Ascending aorta (tissue), 2 donors: ENCODE measurements at places on chromosomes 7 and 10. TPM values are rescaled to one million over a fixed set of nuclear protein-coding genes. Genes with fewer than 3 reads are reported as not detected.

GPER1 gene
- total RNA-seq, result 11.3 TPM

SRGN gene
- 155 TPM for total RNA-seq

- H3K4me1 ChIP-seq, result no peaks in the 10 kb centered on the region
- no peak for DNase-seq
- H3K4me3 ChIP-seq, result no peak overlapping the region
- H3K36me3 ChIP-seq, result no peaks in the 10 kb centered on the region
These were observed 707.8 kb downstream of the XPNPEP1 start for GRCh38 chr10:109215291-109216075.

- DNase-seq, result no peak
- no peaks in the 10 kb centered on the region for H3K36me3 ChIP-seq
- H3K4me3 ChIP-seq, result no peak overlapping the region
- no peak overlapping the region for H3K27ac ChIP-seq
- H3K27me3 ChIP-seq, result no peaks in the 10 kb centered on the region
- no peaks in the 10 kb centered on the region for H3K4me1 ChIP-seq
These were observed 59.8 kb downstream of the ENTPD1 start for GRCh38 chr10:95815701-95816240.

- no peak for DNase-seq
- H3K27ac ChIP-seq, result no peak overlapping the region
- no peak overlapping the region for H3K4me3 ChIP-seq
These were observed 68.0 kb downstream of the VOPP1 start for GRCh38 chr7:55504093-55504859.

DNA sequence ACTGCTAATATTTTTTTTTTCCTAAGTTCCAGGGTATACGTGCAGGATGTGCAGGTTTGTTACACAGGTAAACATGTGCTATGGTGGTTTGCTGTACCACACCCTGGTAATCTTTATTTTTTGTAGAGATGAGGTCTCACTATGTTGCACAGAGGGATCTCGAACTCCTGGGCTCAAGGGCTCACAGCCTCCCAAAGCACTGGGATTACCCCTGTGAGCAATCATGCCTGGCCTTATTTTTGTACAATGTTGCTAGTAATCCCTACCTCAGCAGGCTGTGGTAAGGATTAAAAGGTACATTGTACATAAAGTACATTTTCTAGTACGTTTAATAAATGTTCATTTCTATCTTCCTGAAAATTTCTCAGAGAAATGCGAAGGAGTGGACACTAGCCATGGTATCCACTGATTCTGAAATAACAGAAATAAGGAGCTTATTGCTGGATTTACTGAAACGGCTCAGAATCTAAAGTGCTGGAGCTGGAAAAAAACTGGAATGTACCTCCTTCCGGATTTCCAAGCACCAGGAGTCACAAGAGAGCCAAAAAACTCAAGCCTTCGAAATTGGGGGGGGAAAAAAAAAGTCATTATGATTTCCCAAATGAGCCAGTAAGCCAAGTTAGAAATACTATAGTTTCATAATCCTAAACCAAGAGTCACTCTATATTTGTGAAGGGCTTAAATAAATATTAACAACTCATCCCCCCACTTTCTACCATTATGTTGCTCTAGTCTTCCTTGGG is 69.6 kb downstream of the NT5C2 start:
- no peaks in the 10 kb centered on the region for H3K36me3 ChIP-seq
- H3K27ac ChIP-seq, result peak overlapping the region; percentile 66
- DNase-seq, result no peak

DNA sequence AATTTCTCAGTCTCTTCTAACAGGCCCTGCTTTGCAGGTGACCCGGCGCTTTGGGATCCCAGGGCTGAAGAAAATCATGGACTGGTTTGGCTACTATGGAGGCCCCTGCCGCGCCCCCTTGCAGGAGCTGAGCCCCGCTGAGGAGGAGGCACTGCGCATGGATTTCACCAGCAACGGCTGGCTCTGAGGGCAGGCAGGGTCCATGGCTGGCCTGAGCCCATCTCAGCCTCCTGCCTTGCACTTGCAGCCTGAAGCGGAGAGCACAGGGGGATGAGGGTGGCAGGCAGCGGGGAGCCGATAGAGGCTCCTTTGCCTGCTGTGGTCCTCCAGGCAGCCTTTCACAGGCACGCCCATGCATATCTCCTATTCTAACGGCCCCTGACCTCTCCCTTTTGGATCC is 21.8 kb downstream of the MORN4 start:
- no peaks in the 10 kb centered on the region for H3K36me3 ChIP-seq
- peak overlapping the region; percentile 44 for H3K27ac ChIP-seq

DNA sequence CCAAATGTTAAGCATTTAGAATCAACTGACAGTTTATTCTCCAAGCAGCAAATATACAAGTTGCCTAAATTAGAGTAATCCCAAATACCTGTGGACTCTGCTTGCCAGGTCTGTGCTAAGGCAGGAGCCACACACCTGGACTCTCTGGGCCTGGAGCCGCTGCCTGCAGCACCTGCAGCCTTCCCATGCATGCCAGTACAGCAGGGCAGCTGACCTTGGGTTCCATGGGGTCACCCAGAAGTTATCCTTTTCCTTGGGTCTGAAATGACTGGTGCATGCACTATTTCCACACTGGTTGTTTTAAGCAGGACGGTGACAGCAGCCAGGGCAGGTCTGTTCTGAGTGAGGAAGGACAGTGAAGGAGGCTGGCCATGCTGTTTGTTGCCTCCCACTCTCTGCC is 573.2 kb downstream of the GLRX3 start:
- H3K4me1 ChIP-seq, result no peaks in the 10 kb centered on the region
- H3K36me3 ChIP-seq, result no peaks in the 10 kb centered on the region
- H3K27ac ChIP-seq, result no peak overlapping the region
- no peaks in the 10 kb centered on the region for H3K27me3 ChIP-seq

GRCh38 chr7:40916813-40917212 is 782.0 kb downstream of the SUGCT start:
- no peaks in the 10 kb centered on the region for H3K36me3 ChIP-seq
- H3K4me3 ChIP-seq, result no peak overlapping the region
- peaks cover 21% of the 10 kb centered on the region for H3K4me1 ChIP-seq
- DNase-seq, result no peak
- H3K27me3 ChIP-seq, result no peaks in the 10 kb centered on the region
